ENCODE measurements at places on chromosomes 4 and X. TPM values are rescaled to one million over a fixed set of nuclear protein-coding genes. Genes with fewer than 3 reads are reported as not detected.

GRCh38 chrX:1928805-1929204 lies 313.9 kb downstream of the ASMT start:
- no peaks in the 10 kb centered on the region for H3K36me3 ChIP-seq
- H3K4me3 ChIP-seq, result no peak overlapping the region
- no peaks in the 10 kb centered on the region for H3K4me1 ChIP-seq
- DNase-seq, result no peak
- no peak overlapping the region for H3K27ac ChIP-seq

RNF128 gene
- not detected for total RNA-seq

- no peak overlapping the region for H3K4me3 ChIP-seq
- peaks cover 60% of the 10 kb centered on the region for H3K27me3 ChIP-seq
- no peaks in the 10 kb centered on the region for H3K36me3 ChIP-seq
Measured at GRCh38 chr4:1515763-1516162, 109.5 kb upstream of the NKX1-1 start.

GRCh38 chr4:86497980-86498862 lies 95.9 kb upstream of the PTPN13 start:
- H3K4me1 ChIP-seq, result no peaks in the 10 kb centered on the region
- H3K4me3 ChIP-seq, result no peak overlapping the region
- DNase-seq, result no peak
- no peaks in the 10 kb centered on the region for H3K36me3 ChIP-seq
- no peak overlapping the region for H3K27ac ChIP-seq

DNA sequence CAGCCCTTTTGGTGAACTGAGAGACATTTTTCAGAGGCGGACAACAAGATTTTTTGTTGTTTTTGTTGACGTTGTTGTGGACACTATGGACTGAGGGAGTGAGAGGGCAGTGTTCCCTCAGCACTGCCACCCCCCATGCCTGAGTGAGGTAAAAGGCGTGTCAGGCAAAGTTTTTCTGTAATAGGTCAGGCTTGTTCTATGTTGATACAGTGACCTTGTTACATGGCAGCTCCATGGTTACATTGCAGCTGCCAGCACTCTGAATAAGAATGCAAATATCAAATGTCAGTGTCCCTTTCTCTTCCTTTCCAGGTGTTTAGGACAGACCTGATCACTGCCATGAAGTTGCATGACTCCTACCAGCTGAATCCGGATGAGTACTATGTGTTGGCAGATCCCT lies 36.6 kb downstream of the JADE1 start:
- H3K27ac ChIP-seq, result peak overlapping the region; percentile 70
- no peak for DNase-seq
- H3K4me1 ChIP-seq, result peaks cover 23% of the 10 kb centered on the region
- peaks cover 69% of the 10 kb centered on the region for H3K36me3 ChIP-seq
- H3K4me3 ChIP-seq, result no peak overlapping the region
- no peaks in the 10 kb centered on the region for H3K27me3 ChIP-seq

- H3K36me3 ChIP-seq, result no peaks in the 10 kb centered on the region
- H3K27me3 ChIP-seq, result no peaks in the 10 kb centered on the region
- no peak overlapping the region for H3K4me3 ChIP-seq
- DNase-seq, result no peak
- no peak overlapping the region for H3K27ac ChIP-seq
Measured at GRCh38 chr4:120771907-120772306, 150.6 kb downstream of the PRDM5 start.

DNA sequence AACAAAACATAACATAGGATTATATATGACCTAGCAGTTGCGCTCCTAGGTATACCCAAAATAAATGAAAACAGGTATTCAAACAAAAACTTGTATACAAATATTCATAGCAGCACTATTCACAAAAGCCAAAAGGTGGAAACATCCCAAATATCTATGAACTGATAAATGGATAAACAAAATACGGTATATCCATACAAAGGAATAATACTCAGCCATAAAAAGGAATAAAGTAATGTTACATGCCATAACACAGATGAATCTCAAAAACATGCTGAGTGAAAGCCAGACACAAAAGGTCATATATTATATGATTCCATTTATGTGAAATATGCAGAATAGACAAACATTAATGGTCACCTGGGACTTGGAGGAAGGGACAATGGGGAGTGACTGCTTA lies 5.2 kb downstream of the WNK3 start:
- DNase-seq, result no peak
- H3K27ac ChIP-seq, result no peak overlapping the region
- H3K36me3 ChIP-seq, result no peaks in the 10 kb centered on the region
- no peak overlapping the region for H3K4me3 ChIP-seq
- no peaks in the 10 kb centered on the region for H3K4me1 ChIP-seq

DMRTC1 gene
- total RNA-seq, result not detected

DNA sequence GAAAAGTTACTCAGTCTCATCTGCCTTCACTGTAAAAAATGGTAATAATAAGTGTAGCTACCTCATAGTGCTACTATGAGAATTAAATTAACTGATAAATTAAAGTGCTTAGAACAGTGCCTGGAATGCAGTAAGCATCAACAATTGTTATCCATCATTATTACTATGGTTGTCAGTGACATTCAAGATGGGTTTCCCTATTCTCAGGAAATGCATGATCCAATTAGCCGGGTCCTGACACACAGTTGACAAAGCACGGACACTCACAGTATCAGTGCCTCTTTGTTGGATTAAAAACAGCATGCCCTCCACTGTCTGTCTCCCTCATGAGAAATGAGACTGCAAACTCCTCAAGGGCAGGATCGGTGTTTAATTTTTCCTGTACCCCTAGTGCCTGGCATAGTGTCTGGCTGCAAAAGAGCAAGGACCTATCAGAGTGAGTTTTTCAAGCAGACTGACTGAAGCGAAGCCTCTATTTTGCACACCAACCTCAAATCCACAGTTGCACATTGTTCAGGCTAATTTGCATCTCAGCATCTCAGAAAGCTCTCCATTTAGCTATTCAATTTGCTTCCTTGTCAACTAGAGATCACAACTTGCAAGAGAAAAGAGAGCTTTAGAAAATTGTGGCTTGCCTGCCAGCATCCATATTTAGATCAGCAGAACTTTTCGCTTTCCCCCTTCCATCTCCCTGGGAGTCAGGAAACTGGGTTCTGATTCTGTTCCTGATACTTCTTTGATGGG lies 122.9 kb downstream of the LDB2 start:
- DNase-seq, result no peak
- H3K4me1 ChIP-seq, result no peaks in the 10 kb centered on the region
- H3K36me3 ChIP-seq, result peaks cover 25% of the 10 kb centered on the region
- H3K27me3 ChIP-seq, result no peaks in the 10 kb centered on the region

Data from heart left ventricle (tissue), 16 donors.